Left renal pelvis (tissue), 4 donors: ENCODE measurements at places on chromosomes 1 and 21. TPM values are rescaled to one million over a fixed set of nuclear protein-coding genes. Genes with fewer than 3 reads are reported as not detected.

The SPATA45 gene
- polyA plus RNA-seq: not detected

- DNase-seq: peak; percentile 68
Observed at GRCh38 chr1:200738949-200739651, 407 bp downstream of the CAMSAP2 start.

DNA sequence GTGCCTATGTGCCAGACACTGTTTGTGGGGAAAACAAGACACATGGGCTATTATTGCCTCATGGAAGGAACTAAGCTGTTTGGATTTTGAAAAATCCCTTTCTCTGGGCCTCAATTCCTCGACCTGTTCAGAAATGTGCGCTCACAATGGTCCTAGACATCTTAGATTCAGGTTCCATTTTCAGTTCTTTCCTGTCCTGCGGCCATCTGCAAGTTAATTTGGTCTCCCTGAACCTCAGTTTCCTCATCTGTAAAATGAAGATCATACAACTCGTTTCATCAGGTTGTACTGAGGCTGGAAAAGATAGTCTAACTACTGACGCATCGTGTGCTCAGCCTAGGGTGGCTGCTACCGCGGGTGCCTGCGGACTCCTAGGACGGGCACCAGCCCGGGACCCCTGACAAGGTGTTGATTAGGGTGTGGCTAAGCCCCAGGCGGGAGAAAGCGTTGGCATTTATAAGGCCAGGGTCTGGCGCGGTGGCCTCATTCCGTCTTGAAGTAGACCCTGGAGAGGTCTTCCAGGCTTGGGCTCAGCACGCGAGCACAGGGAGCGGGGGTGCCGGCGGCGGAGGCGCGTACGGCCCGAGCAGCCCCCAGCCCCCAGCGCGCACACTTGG lies 493 bp upstream of the ELOA start:
- DNase-seq: no peak

DNA sequence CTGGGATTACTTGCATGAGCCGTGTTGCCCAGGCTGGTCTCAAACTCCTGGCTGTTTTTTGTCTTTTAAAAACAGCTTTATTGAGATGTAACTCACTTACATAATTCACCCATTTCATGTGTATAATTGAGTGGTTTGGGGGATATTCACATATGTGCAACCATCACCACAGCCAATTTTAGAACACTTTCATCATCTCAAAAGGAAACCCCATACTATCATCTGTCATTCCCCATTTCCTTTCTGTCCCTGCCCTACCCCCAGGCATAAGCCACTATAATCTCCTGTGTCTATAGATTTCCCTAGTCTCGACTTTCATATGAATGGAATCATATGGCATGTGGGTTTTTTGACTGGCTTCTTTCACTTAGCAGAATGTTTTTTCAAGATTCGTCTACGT lies 43.3 kb downstream of the GPR137B start:
- DNase-seq: no peak

DNA sequence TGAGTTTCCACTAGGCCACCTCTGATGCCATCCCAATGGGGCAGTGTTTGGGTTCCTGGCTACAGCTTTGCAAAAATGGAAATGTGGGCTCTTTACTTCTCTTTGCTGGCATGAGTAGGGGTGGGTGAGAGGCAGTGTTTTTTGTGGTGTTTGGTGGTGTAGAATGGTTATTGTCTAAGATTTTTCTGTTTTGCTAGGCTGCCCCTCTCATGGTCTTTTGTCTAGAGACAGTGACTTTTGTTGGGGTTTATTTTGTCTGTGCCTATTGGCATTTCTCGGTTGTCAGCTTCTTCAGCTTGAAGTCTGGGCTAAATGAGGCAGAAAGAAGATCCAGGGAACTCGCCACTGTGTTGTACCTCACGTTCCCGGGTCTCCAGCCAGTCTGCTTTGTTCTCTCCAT lies 112.1 kb downstream of the CENPF start:
- no peak for DNase-seq

The RIPK4 gene
- 17.9 TPM for polyA plus RNA-seq

- peak; percentile 35 for DNase-seq
Observed at GRCh38 chr1:236395230-236395946, 1.3 kb downstream of the EDARADD start.

The C1orf116 gene
- polyA plus RNA-seq: 0.46 TPM

DNA sequence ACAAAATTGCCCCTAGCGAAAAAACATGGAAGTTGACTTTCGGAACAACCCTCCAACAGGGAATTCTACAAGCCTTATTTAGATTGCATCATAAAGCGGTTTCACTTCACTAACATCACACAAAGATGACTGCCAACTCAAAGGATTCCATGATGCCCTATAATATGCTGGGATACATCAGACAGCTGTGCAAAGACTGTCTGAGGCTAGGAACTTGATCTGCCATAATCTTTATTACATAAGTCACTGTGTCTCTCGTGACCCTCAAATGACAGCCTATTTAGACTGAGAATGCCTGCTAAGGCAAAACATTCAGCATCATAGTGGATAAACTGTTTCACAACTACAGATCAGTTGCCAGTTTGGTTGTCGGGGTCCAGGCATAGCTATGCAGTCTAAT lies 23.8 kb downstream of the FH start:
- DNase-seq: no peak

DNA sequence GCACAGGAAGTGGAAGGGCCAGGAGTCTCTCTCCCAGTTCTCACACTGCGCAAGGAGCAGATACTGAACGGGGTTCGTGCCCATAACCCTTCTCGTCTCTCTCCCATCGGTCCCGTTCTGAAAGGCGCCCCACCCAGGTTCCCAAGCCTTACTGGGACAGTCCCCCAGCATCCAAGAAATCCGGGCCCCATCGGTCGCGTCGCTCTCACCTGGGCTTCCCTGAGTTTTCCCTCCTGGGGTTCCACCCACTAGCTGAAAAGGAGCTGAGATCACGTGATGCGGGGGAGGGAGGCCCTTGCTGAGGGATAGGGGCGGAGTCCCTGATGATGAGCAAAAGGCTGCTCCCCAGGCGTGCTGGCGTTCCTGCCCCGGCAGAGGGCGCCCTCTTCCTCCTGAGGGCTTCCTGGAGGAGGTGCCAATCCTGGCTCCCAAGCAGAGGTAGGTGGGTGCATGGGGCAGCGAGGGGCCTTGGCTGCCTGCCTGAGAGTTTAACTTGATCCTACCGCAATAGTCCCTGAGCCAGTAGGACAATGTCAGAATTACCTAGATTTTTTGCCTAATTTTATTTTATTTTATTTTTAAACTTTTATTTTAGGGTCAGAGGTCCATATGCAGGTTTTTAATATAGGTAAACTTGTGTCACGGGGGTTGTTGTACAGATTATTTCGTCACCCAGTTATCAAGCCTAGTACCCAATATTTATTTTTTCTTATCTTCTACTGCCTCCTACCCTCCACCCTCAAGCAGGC lies at the start of gene SPOCD1:
TSS of gene SPOCD1 (minus strand) at position 271 of the 749 bp plus-strand sequence. CDS start 689 bp downstream, outside the sequence.
- DNase-seq: peak; percentile 42

DNA sequence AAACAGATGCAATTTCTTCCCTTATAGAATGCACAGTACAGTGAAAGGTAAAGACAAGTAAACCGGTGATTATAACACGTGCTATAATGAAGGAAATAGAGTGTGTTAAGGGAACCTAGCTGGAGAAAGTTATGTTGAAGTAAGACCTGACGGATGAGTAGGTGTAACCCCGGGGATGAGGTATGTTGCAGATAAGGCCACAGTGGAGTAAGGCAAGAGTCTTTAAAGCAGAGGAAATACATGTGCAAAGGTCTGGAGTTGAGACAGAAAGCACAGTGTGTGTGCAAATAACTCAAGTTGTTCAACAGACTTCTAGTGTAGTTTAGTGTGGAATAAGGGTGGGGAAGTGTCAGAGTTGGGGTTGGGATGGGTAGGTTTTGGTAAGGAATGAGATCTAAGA lies 2.9 kb downstream of the DBT start:
- DNase-seq: no peak

- no peak for DNase-seq
Observed at GRCh38 chr1:220759147-220759546, 11.0 kb downstream of the MTARC2 start.

- no peak for DNase-seq
Observed at GRCh38 chr21:26565111-26565510, 8.0 kb downstream of the CYYR1 start.

- peak; percentile 80 for DNase-seq
Observed at GRCh38 chr1:31583995-31584868, 7.9 kb downstream of the TINAGL1 start.

The KCNA3 gene
- polyA plus RNA-seq: 0.17 TPM

The CAPZA1 gene
- 129 TPM for polyA plus RNA-seq

GRCh38 chr1:207935166-207935583 lies 24.2 kb upstream of the CD34 start:
- DNase-seq: no peak

- no peak for DNase-seq
Observed at GRCh38 chr1:28127617-28128257, 39.3 kb upstream of the EYA3 start.

GRCh38 chr1:237390823-237391222 lies 348.8 kb downstream of the RYR2 start:
- DNase-seq: no peak

The CNKSR1 gene
- 20.9 TPM for polyA plus RNA-seq

The PEAR1 gene
- polyA plus RNA-seq: 64.2 TPM

DNA sequence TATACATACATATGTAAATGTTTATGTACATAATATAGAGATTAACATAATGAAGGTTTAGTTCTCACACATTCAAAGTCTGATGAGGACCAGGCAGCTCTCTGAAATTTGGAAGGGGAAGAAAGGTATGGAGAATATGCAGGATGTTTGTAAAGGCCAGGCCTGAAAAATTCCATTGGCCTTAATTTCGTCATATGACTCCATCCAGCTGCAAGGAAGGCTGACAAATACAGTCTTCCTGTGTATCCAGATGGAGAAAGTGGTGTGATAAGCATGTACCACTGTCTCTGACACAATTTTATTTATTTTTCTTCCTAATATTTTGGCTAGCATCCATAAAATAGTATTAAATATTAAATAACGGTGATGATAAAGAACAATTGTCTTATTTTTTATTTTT lies 6.3 kb upstream of the SGIP1 start:
- no peak for DNase-seq

DNA sequence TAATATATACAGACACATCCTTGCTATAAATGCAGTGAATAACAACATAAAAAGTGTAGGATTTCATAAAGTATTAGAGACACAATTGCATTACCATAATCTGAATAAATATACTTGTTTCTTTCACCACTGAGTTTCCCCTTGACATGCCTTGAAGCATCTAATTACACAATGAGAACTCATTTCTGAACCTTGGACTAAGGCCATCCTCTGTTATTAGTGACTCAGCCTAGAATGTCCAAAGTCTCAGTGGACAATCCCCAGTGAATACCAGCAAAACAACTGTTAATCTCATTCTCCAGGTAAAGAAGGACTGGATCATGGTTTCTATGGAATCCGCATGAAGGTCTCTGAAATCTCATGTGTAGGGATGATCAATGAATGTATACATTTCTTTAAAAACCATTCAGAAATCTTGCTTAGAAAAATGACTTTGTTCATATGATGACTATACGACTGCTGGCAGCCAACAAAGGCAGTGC lies at the start of gene OR2L5:
TSS of gene OR2L5 (plus strand) at position 432 of the 482 bp plus-strand sequence. CDS start 8,288 bp downstream, outside the sequence.
- no peak for DNase-seq

DNA sequence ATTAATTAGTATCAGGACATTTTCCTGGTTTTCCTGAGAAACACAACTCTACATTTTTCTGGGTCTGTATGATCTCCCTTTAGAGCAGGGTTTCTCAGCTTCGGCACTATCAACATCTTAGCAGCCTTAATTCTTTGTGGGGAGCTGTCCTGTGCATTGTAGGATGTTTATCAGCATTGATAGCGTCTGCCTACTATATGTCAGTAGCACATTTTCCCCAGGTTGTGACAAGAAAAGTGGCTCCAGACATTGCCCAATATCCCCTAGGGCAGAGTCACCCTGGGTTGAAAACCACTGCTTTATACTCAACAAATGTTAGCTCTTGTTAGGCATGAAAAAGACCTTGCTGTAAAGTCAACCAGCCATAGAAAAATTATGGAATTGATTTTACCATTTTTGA lies 195.1 kb upstream of the FMN2 start:
- DNase-seq: no peak

The GNG12 gene
- polyA plus RNA-seq: 107 TPM

The DENND2C gene
- polyA plus RNA-seq: 4.5 TPM

The TEKT2 gene
- polyA plus RNA-seq: 8.5 TPM

DNA sequence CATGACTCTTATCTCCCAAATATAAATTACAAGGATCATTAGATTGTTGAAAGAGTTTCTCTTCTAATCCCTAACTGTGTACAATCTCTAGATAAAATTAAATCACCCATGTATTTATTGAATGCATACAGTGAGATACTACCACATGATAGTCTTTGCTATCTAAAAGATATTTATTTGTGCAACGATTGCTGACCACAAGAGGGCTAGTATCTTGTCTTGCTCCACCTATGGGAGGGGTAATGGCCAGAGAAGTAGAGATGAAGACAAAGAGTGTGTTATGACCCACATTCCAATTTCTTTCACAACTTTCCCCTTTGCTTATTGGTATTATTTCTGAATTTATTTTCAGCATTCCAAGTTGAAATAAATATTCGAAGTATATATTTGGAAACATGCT lies 13.7 kb downstream of the PYHIN1 start:
- DNase-seq: no peak

The ACTA1 gene
- 1.4 TPM for polyA plus RNA-seq

- no peak for DNase-seq
Observed at GRCh38 chr1:194795917-194796593, 1609.6 kb upstream of the B3GALT2 start.

The ASH1L gene
- polyA plus RNA-seq: 39.9 TPM

The KRTCAP2 gene
- 157 TPM for polyA plus RNA-seq

The PGLYRP4 gene
- not detected for polyA plus RNA-seq

DNA sequence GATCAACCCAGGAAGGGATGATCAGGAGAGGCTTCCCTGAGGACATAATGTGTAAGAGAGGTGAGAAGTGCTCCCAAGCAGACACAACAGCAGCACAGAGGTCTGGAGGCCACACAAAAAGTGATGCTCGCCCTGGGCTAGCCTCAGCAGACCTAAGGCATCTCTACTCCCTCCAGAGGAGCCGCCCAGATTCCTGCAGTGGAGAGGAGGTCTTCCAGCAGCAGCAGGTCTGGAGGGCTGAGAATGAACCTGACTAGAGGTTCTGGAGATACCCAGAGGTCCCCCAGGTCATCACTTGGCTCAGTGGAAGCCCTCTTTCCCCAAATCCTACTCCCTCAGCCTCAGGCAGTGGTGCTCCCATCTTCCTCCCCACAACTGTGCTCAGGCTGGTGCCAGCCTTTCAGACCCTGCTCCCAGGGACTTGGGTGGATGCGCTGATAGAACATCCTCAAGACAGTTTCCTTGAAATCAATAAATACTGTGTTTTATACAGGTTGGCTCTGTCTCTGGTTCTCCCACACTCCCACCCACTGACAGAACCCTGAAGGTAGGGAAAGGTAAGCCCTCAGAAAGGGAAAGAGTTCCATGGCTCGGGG lies 5.0 kb downstream of the GJB3 start:
- DNase-seq: no peak

The DNAI4 gene
- polyA plus RNA-seq: 17.3 TPM
